Activated naive CD8-positive, alpha-beta T cell treated with anti-CD3 and anti-CD28 coated beads, Interleukin-2, amount 50 U/mL, for 16 hours (primary cell): ENCODE measurements at places on chromosomes 5 and 9.

GRCh38 chr9:116942593-116943061 is 255.5 kb downstream of the TRIM32 start:
- no peak for DNase-seq

DNA sequence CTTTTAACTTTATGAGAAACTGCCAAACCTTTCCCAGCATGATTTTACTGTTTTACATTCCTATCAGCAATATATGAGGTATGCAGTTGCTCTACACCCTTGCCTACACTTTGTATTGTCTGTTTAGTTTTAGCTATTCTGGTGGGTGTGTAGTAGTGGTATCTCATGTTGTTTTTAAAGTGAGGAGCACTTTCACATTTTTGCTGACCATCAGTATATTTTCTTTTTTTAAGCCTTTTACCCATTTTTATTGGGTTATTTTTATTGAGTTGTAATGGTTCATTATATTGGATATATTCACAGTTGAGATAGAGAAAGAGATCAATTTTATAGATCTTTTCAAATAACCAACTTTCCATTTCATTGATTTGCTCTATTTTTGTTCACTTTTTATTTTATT is 102.4 kb downstream of the BARX1 start:
- no peak for DNase-seq

- DNase-seq, result no peak
Observed at GRCh38 chr9:113734826-113735225, 141.3 kb upstream of the ZNF618 start.

GRCh38 chr5:64147849-64148441 is 17.7 kb upstream of the RNF180 start:
- DNase-seq, result no peak

GRCh38 chr5:80059354-80059980 is 24.3 kb downstream of the THBS4 start:
- no peak for DNase-seq

- DNase-seq, result no peak
Observed at GRCh38 chr9:114428466-114428865, 40.7 kb upstream of the AKNA start.

DNA sequence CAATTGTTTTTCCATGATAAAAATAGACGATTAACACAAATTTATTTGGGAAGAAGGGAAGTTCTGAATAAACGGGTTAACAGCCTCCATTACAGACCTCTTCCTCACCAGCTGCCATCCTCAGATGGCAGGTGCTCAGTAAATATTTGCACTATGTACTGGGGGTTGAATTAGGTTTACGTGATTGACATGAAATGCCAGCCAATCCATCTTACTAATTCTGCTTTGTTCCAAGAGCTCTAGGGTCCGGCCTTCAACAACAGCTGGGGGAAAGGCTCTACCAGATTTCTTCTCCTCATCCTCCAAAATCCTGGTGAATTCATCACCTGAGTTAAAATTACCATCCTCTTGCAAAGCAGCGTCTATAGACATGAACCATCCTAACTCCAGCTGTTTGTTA is 104.6 kb downstream of the MTX3 start:
- DNase-seq, result no peak

GRCh38 chr5:73027361-73027760 is 71.5 kb downstream of the FCHO2 start:
- DNase-seq, result no peak
